AG08395 (cell line): ENCODE measurements at places on chromosomes 11 and 22.

- DNase-seq = peak; percentile 51
Observed at GRCh38 chr11:118998822-118999221, 884 bp downstream of the CENATAC start.

- DNase-seq = peak; percentile 50
Observed at GRCh38 chr11:131668500-131669400, 298.3 kb downstream of the NTM start.

DNA sequence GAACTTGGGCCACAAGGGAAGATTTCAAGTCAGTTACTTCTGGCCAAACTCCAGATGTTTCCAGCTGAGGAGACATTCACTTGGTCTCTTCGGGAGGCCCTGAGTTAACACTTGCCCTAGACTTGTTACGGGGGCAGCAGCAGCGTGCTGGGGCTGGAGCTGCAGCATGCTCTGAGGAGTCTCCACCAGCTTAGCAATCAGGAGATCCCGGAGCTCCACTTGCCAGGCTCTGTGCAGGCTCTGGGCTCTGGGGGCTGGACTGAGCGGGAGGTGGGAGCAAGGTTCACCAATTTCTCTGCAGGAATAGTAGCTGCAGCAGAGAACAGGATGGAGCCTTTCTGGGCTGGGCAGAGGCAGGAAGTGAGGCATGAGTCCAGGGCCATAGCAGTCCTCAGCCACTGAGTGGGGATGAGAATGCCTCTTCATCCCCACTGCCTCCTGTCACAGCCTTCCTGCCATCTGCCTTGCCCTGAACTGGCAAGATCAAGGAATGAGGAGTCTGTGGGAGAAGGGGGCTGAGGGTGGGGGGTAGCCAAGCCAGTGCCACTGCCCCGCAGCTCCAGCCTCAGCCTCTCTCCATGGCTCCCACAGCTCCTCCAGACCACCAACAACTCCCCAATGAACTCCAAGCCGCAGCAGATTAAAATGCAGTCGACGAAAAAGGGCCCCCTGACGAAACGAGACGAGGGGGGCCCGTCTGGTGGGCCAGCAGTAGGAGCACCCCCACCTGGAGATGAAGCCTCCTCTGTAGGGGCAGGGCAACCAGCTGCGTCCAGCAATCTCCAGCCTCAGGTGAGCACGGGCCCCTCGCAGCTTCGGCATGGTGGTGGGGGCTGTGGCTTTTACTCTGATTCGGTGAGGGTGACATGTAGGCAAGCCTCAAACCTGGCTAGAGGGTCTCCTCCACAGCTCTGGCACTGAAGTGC is 23.4 kb downstream of the GTPBP1 start:
- DNase-seq = no peak

- DNase-seq = no peak
Observed at GRCh38 chr11:96783311-96783710, 393.5 kb downstream of the JRKL start.

DNA sequence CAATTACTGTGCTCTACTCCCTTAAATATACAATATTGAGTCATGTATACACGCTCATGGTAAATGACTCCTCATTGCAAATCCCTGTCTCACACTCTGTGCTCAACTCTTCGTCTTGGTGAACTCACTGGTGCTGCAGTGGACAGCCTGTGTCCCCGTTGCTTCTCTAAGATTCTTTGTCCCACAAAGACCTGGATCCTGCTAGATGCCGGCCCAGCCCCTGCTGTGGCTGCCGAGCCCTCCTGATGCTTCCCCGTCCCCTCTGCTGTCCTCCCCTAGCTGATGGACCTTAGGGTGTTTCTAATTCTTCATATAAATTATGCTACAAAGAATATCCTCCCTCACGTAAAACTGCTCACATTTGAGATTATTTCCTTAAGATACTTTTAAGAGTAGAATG is 5.5 kb downstream of the APOL2 start:
- no peak for DNase-seq

- DNase-seq = no peak
Observed at GRCh38 chr11:36868380-36868779, 270.3 kb upstream of the RAG2 start.

DNA sequence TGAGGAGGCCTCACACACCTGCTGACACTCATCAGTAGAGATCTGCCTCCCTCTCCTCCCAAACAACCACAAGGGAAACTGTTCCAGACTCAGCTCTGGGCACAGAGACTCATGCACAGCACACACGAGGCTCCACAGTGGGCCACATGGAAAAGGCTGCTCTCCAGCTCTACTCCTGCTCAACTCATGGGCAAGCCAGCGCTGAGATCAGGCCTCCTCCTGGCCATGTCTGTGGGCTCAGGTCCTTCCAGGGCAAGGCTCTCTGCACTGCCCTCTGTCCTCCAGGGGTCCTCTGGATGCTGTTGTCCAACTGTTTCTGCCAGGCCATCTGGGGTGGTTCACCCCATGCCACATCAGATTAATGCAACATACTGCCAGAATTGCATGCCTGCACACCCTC is 46.0 kb downstream of the PLEKHA7 start:
- DNase-seq = no peak

GRCh38 chr11:120404495-120404894 is 68.3 kb downstream of the ARHGEF12 start:
- DNase-seq = no peak

DNA sequence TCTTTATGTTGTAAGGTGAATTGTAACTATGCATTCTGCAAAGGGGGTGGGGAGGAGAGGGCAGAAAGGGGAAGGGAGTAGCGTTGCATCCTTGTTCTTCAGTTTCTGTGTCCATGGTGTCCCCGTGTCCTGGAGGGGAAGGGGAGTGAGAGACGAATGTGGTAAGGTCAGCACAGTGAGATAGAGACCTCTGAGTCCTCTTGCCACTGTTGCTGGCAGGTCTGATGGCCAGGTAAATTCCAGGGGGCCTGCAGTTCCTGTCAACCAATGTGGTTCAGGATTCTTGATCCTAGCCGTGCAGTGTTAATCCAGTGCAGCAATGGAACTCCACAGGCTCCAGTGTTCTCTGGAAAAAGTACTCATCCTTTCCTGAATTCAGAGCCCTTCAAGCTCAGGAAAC is 14.6 kb upstream of the ADSL start:
- DNase-seq = no peak

DNA sequence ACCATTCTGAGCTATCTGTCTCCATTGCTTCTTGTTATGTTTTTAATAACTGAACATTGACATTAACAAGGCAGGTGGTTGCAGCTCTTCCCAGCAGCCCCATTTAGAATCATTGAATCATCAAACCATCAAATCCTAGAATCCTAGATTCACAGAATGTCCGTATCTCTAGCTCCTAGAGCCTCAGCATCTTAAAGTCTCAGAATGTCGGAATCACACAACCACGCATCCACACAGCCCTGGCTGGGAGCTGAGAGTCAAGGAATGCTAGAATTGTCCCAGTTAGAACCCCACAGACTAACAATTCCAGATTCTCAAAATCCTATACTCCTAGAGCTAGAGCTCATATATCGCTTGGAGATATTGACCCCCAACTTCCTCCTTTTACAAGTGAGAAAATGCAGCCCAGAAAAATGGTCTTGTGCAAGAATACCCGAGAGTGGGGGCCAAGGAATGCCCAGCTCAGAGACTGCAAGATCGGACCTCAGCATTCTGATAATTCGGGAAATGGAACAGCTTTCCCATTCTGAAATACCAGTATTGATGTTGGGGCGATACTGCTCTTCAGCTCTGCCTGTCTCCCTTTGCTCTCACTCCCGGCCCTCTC is 38.8 kb downstream of the PDE2A start:
- DNase-seq = no peak

DNA sequence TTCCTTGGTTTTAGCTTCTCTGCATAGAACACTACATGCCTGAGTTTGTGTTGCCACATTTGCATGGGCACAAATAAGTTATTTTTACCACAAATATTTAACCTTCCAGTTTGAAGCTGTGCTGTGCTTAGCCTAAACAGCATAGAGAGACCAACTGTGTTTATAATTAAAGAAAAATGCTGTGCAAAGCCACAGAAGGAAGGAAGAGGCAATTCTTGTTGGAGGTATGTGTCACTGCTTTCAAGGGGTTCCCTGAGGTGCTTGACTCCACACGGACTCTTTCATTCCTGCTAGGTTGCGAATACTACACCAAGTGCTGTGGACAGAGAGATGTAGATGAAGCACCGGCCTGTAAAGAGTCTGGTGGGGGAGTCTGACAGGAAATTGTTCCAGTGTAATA is 47.6 kb upstream of the OLFML1 start:
- DNase-seq = peak; percentile 90

DNA sequence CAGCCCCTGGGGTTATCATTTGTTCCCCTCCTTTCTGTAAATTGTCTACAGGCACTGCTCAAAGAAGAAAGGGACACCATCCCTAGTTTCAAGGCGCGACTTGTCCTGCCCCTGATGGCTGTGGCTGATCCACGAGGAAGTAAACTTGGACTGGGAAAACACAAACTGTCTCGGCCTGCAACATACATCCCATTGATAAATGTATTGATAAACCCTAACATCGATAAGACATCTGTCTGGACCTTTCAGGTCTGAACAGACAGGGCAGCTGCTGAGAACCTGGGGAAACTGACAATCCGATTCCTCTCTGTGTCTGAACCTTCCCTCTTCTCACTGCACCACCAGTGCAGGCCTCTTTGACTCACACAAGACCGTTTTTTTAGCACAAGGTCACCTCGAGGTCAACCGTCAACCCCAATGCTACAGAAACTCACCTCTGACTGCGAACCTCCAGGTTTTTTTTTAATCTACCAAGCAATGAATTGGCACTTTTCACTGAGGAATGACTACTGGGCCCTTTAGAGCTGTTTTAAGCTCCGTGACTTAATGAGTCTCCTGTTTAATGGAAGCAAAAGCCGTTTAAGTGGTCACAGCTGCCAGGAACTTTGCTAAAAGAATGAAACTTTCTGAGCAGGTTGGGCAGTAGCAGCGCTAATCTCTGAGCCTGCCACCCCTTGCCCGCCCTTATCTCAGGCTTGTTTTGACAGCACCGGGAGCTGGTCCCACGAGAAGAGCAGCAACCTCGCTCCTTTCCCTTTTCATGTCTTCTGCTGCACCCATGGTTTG is 203.8 kb upstream of the TMEM45B start:
- no peak for DNase-seq

DNA sequence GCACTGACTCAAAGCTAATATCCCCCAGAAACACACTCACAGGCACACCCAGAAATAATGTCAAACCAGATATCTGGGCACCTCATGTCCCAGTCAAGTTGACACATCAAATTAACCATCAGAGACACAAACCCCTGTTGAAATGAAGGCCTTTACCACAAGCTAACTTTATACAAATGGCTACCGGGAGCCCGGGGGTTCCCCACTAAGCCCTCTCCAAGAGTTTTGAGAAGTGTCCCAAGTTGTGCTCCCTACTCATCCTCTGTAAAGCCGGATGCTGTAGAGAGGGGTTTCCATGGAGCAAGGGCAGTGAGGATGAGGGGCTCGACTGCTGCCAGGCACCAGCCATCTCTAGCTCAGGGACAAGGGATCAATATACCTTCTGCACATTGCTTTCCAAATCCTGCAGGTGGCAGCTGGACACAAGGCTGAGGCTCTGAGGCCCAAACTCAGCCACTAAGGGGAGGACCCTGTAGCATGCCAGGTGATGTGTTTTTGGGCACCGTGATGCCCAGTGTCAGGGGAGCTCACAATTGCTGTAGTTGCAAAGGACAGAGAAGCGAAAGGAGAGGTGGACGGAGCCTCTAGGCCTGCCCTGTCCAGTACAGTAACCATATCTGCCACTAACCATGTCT is 145.7 kb downstream of the TTC17 start:
- DNase-seq = peak; percentile 46

DNA sequence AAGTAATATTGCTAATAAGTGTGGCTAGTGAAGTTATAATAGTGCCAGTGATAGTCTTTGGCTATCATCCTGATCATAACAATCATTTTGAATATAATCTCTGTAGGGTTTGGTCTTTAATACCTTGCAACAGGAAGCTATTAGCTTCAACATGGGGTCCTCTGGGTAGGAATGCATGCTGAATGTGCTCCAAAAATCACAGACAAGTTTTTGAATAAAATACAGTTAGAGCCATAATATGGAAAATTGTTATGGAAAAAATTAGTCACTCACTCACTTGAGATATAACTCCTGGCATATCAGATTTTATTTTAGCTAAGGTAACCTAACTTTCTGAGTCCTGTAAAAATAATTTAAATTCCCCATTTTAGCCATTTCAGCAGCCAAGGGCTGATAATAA is 95.4 kb upstream of the MTMR2 start:
- DNase-seq = no peak

GRCh38 chr11:107218123-107219013 is 200.1 kb upstream of the GUCY1A2 start:
- no peak for DNase-seq

- DNase-seq = no peak
Observed at GRCh38 chr11:15233371-15234165, 118.8 kb downstream of the INSC start.

DNA sequence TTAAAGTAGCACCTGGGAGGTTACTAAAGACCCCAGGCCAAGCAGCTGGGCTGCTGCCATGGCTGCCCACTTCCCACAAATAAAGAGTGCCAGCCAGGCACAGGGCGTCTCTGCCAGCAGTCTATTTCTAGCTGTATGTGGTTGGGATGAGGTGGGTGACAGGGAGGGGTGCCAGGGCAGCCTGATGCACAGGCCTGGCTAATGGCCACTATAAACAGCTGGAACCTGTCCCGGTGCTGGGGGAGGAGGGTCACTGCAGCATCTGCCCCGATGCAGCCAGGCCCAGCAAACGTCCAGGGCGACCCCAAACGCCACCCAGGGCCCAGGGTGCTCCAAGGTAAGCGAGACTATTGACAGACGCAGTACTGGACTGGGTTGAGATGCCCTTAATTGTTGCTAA is 37.4 kb downstream of the SCUBE1 start:
- no peak for DNase-seq

- DNase-seq = no peak
Observed at GRCh38 chr22:24185501-24186351, 4.4 kb downstream of the SUSD2 start.

GRCh38 chr11:107493117-107493516 is 35.5 kb upstream of the CWF19L2 start:
- DNase-seq = peak; percentile 11

- no peak for DNase-seq
Observed at GRCh38 chr11:12573707-12574485, 100.3 kb upstream of the TEAD1 start.

DNA sequence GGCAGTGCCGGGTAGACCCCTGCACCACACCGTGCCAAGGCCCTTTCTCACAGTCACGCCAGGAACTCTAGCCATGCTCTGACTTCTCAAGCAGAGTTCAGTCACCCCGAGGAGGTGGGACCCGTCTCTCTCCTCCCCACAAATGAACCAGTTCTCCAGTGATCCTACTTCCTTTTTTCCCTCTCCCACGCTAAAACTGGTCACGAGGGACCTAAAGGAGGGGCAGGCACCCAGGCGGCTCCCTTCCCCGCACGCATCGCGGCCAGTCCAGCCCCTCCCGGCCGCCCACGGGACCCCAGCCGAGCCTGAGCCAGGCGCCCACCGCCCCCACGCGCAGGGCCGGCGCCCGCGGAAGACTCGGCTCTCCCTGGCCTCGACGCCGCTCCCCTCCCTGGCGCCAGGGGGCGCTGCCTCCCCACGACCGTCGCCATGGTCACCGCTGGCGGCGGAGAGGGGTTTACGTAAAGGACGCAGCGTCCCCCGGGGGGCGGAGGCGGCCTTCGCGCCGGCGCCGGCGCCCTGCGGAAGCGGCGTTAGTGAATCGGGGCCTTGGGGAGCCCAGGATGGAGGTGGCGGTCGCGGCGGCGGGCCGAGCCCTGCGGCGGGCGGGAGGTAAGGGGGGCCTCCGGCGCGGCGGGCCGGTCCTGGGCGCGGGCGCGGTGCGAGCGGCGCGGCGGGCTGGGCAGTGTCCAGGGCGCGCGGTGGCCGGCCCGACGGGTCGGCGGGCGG is at the start of gene DAGLA:
DAGLA (plus strand) TSS at position 499 of the 729 bp plus-strand sequence. CDS start 39,765 bp downstream, outside the sequence.
- peak; percentile 92 for DNase-seq
